Activated CD8-positive, alpha-beta memory T cell treated with anti-CD3 and anti-CD28 coated beads for 1 hour (primary cell): ENCODE measurements at places on chromosomes 1 and 21.
A peak's percentile ranks its signal among the peaks of the same experiment; 100 is the strongest.

GRCh38 chr1:42593486-42594100 is 64.6 kb upstream of the PPIH start:
- no peak for DNase-seq

GRCh38 chr1:83060651-83061390 is 938.1 kb downstream of the TTLL7 start:
- DNase-seq: no peak

DNA sequence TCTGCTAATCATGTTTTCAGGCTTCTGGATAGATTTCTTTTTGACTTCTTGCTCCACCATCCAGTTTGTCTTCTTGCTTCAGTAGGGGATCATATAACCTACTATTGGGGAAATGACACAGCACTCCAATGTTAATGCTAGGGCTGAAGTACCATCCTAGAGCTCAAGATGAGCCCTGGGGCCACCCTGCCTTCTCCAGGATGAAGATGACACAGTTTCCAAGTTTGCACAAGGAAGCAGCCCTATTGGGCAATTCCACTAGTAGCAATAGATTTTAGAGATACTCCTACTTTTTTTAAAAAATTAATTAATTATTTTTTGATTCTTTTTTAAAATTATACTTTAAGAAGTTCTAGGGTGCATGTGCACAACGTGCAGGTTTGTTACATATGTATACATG is 11.3 kb upstream of the KLF18 start:
- no peak for DNase-seq

DNA sequence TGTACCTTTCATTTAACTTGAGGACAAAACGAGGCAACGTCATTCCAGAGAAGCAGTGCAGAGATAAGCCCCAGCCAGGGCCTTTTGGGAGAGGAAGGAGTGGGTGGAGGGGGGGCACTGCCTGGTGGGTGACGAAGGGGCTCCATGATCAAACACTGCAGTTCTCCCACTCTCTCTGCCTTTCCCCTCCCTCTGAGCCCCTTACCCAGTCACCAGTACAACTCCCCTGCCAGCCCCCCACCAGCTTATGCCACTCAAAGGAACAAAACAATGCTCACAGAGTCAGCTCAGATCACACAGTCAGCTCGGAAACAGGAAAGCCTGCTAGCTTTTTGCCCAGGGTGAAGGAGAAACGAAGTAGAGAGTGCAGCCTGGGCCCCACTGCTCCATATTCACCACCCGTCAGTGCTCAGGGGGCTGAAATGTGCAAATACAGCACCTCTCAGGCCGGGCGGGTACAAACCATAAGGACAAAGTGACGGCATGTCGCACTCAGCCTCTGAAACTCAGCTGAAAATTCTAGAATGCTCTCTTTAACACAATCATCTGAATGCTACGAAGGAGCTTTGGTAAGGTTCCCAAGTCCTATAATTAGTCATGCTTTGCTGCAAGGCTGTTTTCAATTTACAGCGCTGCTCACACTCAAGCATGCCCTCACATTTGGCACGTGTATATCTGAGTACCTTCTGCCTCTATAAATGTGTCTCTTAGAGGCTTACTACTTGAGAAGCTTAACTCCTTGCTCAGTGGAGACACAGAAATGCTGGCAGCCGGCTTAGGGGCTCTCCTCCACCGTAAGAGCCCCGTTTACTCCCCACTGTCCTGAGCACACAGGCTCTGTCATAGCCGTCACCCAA is 65.8 kb upstream of the RAB4A start:
- DNase-seq: no peak

DNA sequence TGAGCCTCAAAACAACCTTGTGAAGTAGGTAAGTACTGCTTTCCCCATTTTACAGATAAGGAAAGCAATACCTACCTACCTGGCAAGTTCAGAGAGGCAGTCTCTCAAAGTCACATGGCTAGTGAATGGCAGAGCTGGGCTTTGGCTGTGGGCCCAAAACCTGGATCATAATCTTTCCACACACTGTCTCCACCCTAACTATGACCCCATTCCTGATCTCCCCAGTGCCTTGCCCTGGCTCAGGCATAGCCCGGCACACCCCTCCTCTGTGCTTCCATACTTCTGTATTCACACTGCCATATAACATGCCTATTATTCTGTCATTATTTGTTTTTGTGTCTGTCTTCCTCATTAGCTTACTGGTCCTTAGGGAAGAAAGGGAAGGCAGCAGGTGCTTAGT is 15.9 kb downstream of the GNG12 start:
- no peak for DNase-seq

DNA sequence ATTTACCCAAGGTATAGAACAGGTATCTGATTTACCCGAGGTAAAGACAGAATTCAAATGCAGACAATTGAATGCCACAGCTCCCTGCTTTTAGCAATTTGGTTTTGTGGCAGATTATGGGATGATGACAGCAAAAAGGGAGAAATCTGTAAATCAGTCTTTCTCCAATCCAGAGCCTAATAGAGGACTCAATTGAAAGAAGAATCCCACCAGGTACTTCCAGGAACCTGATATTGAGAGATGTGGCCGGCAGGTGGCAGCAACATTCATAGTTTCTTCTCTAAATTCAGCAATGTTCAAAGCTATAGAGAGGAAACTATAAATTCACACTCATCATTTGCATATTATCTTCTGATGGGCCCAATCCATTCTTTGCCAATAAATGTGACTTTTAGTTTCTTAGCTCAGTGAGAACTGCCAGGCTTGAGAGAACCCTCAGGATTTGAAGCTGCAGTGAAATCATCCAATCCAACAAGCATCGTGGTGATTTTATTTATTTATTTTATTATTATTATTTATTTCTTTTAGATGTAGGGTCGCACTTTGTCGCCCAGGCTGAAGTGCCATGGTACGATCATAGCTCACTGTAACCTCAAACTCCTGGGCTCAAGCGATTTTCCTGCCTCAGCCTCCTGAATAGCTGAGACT is 9.8 kb upstream of the PHACTR4 start:
- peak; percentile 50 for DNase-seq

- DNase-seq: no peak
Measured at GRCh38 chr1:58584082-58584895, 7.2 kb upstream of the TACSTD2 start.

- DNase-seq: no peak
Measured at GRCh38 chr1:60942896-60943638, 139.3 kb upstream of the NFIA start.

DNA sequence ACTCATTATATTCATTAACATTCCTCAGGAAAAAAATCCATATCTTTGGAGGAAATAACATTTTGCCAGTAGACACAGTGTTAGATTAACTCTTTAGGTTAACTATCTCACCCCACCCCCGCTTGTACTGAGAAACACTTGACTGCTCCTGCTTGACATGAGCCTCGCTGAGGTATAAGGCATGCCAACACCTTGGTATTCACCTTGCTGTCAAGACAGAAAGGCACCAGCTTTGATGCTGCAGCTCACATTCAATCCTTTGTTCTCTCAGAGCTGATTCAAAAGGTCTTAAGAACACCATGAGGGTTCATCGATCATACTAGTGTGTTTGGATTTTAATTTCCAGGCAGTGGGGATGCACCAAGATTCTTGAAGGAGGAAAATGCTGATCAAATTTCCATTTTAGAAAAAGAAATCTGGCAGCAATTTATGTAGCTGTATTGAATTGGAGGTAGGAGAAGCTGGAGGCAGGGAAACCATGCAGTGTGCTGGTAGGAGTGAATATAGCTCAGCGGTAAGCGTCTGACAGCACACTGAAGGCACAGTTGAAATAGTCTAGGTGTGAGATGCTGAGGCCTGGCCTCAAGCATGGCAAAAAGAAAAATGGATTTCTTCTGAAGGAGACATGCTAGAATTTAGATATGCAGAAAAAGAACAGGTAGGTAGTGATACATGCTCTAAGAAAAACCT is 108.0 kb upstream of the ST6GALNAC5 start:
- no peak for DNase-seq

DNA sequence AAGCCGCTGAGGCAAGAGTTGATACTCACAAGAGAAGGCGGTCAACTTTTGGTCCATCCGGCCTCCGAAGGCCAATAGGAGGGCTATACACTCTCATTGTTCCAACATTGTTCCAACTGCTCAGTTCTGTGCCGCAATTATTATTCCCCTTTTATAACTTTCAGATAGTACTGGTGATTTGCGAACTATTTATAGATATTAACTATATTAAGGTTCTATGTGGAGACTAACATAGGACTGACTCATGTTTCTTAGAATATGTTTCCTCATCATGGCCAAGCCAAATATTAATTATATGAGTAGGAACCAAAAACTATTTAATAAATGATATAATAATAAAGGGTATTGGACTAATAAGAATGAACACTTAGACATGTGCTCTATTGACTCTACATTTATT is 96.7 kb upstream of the LBR start:
- no peak for DNase-seq

GRCh38 chr21:32653326-32653901 is 41.2 kb upstream of the CFAP298 start:
- DNase-seq: no peak

- no peak for DNase-seq
Measured at GRCh38 chr21:41446586-41446985, 20.5 kb downstream of the MX1 start.

DNA sequence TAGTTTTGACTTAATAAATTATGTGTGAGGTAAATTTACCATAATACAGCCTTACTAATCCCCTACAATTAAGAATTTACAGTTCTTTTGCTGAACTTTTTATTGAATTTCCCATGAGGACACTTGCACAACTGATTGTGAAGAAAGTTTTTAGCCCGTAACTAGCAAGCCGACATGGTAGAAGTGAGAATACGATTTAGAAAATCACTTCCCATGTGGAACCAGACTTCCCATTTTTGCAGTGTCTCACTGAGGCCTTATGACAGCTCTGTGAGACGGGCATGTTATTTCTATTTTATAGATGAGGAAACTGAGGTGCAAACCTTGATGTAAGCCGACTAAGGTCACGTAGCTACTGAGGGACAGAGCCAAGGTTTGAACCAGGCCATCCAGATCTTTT is 32.5 kb upstream of the LMO4 start:
- DNase-seq: no peak

DNA sequence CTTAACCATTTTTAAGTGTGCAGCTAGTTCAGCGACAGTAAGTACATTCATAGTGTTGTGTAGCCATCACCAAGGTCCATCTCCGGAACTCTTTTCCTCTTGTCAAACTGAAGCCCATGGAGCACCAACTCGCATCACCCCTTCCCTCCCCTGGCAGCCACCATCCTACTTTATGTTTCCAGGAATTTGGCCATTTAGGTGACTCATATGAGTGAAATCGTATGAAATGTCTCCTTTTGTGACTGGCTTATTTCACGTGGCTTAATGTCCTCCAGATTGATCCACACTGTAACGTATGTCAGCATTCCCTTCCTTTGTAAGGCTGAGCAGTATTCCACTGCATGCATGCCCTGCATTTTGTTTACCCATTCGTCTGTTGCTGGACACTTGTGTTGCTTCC is 2.5 kb downstream of the COL6A2 start:
- DNase-seq: no peak

DNA sequence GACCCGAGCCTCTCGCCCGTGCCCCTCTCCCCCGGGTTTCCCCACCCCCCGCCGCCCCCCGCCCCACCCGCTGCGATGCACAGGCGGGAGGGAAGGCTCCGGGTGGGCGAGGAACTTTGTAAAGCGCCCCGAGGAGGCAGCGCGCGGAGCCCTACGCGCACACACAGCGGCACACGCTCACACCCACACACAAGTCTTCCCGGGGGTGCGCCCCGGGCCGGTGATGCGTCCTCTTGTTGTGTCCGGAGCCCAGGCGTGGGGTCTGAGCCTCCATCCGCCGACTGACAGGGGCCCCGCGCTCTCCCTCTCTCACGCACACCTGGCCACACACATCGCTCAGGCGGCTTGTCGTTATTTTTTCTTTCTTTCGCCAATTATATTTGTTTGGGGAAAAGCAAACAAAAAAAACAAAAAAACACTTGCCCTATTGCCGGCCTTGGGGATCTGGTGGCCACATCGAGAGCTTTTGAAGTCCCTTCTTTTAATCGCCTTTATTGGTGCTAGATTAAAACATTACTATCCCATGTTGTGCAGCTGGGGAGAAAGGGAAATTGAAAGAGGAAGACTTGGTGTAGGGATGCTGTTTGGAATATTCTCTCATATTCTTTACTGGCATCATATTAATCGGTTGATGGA is 770 bp downstream of the NTNG1 start:
- no peak for DNase-seq

GRCh38 chr1:24934310-24935195 is 4.5 kb upstream of the RUNX3 start:
- no peak for DNase-seq

- no peak for DNase-seq
Measured at GRCh38 chr1:67711158-67711854, 26.3 kb downstream of the GADD45A start.

DNA sequence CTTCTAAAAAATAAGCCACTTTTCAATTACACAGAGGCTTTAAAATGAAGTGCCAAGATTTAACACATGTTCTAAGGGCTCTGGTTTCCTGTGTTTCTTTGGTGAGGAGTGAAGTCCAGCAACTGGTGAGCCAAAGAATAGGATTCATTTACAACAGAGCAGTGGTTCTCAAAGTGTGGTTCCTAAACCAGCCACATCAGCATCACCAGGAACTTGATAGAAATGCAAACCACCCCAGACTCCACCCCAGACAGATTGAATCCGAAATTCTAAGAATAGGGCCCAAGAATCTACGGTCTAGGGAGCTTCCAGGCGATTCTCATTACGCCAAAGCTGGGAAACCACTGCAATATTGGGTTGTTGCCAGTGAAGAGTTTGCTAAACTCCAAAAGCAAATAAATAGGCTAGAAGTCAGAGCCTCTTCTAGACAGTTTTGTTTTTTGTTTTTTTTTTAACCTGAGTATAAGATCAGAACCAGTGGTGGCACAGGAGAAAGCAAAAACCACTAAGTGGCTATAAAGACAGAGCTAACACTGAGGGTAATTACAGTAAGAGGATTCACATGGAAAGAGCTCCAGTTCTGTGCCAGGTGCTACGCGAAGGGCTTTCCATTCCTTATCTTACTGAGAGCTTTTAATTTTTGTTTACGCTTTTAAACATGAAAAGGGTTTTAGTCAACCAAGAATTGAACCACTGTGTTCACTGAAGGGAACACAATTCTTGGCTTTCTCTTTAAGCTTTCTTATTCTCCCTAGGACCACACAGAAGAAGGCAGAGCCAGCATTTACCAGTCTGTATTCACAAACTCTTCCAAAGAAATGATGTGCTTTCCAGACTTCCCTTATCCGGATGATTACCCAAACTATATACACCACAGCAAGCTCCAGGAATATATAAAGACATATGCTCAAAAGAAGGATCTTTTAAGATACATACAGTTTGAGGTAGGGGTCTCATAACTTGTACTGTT is 42.4 kb upstream of the FMO2 start:
- DNase-seq: no peak

- DNase-seq: no peak
Measured at GRCh38 chr1:23667411-23667810, 24.2 kb upstream of the RPL11 start.

GRCh38 chr1:98351561-98351960 is 310.0 kb upstream of the SNX7 start:
- no peak for DNase-seq

DNA sequence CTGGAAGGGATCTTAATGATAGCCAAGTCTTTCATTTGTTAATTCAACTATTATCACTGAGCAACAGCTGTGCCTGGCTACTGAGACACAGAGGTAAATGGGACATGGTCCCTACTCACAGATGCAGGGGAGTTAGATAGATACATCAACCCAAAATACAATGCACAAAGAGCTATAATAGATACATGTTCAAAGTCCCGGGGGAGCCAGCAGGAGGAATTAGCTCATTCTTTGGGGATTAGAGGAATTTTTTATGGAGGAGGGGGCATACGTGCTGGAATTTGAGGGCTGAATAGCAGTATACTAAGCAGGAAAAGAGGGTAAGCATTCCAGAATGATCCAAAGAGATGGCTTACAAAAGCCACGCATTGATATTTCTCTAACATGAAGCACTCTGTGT is 34.6 kb downstream of the C8B start:
- no peak for DNase-seq
